Regular cardiac myocyte (primary cell): ENCODE measurements at places on chromosomes 5 and 9. TPM values are rescaled to one million over a fixed set of nuclear protein-coding genes. Genes with fewer than 3 reads are reported as not detected.

Gene GPR151
- not detected in 2 replicates for total RNA-seq

Gene PLPP7
- total RNA-seq, result 16.9 and 19.4 TPM in 2 replicates

Gene C9orf50
- 0.28 TPM in 1 of 2 replicates, not detected in the other for total RNA-seq

Gene C5orf58
- under 0.01 TPM in 1 of 2 replicates, not detected in the other for total RNA-seq

Gene FAM169A
- total RNA-seq, result 0.19 and 0.28 TPM in 2 replicates
